NCI-H1092 treated with DMSO at 0.1 percent for 48 hours (cell line): ENCODE measurements at places on chromosomes 7 and 10.

DNA sequence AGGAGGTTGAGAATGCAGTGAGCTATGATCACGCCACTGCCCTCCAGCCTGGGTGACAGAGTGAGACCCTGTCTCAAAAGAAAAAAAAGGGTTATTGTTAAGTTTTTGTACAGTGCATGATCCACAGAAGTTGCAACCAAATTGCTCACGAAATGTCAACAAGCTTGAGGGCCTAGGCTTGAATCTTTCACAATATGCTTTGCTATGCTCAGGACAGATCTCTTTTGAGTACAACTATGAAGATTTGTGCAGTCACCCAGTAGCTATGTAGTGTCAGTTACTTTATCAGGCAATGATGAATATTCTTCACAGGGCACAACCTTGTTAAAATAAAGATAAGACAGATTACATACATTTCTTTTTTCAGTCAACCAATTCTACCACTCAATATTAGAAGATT lies 109.2 kb downstream of the PRTFDC1 start:
- DNase-seq: no peak

DNA sequence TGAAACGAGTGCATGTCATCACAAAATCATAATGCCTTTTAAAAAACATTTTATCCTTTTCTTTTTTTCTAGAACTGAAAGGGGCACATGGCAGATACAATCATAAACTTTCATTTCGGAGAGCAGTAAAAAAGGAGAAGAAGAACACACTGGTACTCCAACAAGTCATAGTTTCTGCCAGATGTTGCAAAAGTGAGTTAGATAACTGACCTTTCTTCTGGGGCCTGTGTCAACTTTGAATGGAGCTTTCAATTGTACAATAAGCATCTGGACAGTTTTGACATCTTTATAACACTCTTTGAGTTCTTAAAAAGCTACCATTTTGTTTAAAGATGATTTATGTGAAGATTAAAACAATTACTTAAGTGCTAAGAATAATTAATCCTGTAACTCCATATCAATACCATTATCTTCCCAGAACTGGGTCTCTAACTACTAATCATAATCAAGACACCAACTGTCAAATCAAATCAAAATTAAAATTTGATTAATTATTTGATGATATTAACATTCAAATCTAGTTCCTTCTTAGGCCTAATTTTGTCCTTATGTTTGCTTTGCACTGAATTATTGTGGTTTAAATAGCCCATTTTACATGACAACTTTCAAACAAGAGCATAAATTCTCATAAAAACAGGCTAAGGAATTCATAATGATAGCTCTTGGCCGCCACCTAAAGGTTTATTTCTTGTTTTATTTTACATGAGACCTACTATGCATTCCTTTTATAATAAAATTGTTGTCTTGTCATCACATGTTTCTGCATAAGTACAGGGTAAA lies 19.5 kb upstream of the ITGB8 start:
- peak; percentile 32 for DNase-seq

- peak; percentile 95 for DNase-seq
Observed at GRCh38 chr7:157568770-157569584, 232.2 kb downstream of the DNAJB6 start.

GRCh38 chr10:120657371-120657770 lies 193.8 kb upstream of the WDR11 start:
- DNase-seq: no peak

GRCh38 chr10:21497177-21497807 lies 28.2 kb downstream of the SKIDA1 start:
- peak; percentile 76 for DNase-seq

DNA sequence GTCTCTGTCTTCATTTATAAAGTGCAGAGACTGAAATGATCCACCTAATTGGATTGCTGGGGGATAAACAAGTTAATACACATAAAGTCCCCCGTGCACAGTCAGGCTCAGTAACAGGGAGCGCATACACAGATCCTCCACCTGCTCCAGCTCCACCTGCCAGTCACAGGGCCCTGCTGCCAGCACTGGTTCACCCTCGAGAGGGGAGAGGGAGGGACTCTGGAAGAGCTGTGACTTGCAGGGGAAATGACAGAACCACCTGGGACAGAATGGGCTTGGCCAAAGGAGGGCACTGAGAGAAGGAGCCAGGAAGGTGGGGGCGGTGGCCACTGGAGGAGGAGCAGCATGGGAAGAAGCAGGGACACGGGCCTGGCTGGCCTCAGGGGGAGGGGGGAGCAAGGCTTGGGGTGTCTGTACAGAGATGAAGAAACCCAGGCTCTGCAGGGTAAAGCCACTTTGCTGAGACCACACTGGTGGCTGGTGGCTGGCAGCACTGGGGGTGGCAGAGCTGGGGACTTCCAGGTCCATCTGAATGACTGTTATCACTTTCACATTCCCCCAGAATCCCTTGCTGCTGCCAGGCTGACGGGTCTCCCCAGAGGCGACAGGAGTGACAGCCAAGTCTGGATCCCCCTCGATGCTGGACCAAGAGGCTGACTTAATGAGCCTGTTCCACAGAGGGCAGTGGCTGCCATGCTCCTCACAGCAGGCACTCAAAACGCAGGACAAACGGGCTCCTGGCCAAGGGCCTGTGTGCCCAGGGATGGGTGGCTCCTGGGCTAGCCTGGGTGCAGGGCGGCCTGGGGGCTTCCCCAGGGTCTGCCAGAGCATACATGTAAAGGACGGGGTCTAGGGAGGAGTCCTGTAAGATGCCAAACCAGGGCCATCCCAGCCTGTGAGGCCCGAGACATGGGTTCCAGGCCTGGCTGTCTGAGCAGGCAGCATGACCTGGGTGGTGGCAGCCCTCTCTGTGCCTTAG lies 151.1 kb downstream of the SH3PXD2A start:
- DNase-seq: no peak

GRCh38 chr7:127715272-127715671 lies 63.3 kb downstream of the SND1 start:
- no peak for DNase-seq

- DNase-seq: no peak
Observed at GRCh38 chr10:25129592-25129991, 45.2 kb upstream of the GPR158 start.

DNA sequence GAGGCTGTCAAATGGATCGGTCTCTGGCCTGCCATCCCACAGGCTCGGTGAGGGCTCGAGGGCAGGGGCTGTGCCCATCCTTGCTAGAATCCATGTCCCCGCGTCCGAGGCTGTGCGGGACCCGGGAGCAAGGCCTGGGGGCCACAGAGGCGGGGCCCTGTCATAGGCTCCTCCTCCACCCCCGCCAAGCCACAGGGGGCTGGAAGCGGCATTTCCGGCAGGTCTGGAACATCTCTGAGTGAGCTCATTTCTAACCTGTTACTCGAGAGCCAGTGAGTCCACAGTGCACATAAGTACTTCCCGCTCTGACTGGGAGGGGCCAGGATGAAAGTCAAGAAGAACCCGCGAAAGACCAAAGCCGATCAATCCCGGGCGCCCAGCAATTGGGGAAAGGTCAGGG lies 57.6 kb downstream of the NKX6-2 start:
- DNase-seq: no peak

DNA sequence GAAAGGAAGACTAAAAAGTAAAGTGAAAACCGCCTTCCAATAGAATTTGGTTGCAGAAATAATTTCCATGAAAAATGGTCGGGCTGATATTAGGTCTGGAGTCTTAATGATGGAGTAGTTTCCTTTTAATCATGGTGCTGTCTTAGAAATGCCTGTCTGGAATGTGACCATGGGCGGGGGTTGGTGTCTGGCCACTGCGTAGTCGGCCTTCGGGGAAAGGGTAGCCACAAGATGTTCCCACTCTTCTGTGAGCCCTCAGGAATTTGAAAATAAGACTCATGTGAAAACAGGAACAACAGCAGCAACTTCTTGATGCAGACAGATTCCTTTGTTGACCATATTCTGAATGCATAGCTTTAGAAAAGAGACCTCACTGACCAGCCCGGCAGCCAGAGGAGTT lies 176.8 kb downstream of the KIAA1217 start:
- DNase-seq: no peak

GRCh38 chr7:111198255-111198654 lies 107.3 kb downstream of the LRRN3 start:
- no peak for DNase-seq

DNA sequence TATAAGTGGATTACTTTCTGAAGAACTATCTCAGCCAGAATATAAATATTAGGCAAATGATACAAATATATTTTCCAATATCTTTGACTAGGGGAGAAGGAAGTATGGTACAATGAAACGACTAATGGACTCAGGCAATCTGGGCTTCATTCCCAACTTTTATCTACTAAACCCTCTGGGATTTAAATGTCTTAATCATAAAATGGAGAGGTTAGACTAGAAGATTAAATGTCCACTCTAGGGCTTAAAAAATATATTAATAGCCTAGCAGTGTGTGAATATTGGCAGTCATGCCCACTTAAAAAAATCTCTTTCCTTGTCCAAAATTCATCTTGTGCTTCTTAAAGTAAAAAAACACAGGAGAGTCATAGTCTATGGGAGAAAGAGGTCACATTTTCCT lies 98.3 kb downstream of the CTTNBP2 start:
- peak; percentile 32 for DNase-seq

GRCh38 chr10:124916098-124916584 lies 25.8 kb upstream of the ZRANB1 start:
- peak; percentile 48 for DNase-seq

DNA sequence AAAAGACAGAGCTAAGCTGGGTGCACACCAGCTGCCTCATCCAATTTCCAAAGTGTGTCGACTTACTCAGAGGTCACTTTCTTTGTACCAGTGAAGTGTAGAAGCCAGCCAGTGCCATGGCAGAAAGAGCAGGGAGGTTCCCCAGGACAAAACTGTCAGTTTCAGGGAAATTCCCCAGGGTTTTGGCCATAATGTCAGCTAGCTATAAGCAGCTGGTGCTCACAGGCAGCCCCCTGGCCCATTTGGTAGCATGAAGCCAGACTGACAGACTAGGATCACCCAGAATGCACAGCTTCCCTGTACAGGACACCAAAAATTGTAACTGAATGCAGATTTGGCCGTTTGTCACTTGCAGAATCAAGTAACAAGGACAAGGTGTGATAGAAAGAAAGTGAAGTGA lies 28.6 kb downstream of the MRPL32 start:
- DNase-seq: no peak

- DNase-seq: no peak
Observed at GRCh38 chr10:29245476-29245875, 43.4 kb upstream of the LYZL1 start.

DNA sequence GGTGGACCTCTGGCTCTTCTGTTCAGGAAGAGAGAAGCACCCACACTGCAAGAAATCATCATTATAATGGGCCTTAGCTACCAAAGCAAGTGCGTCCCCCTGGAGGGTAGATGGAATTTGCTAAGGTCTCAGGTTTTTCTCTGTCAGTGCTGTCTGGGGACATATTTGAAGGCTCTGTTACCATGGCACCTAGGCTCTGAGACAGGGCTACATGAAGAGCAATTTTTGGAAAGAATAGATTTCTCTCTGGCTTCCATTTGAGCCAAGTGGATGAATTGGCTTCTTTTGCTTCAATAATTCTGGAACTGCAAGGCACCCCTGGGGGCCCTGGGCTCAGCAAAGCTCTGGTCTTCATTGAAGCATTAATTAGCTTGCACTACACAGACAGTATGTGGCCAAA lies 349.1 kb upstream of the GALNT17 start:
- no peak for DNase-seq

- DNase-seq: no peak
Observed at GRCh38 chr7:84612981-84613681, 418.5 kb upstream of the SEMA3A start.

DNA sequence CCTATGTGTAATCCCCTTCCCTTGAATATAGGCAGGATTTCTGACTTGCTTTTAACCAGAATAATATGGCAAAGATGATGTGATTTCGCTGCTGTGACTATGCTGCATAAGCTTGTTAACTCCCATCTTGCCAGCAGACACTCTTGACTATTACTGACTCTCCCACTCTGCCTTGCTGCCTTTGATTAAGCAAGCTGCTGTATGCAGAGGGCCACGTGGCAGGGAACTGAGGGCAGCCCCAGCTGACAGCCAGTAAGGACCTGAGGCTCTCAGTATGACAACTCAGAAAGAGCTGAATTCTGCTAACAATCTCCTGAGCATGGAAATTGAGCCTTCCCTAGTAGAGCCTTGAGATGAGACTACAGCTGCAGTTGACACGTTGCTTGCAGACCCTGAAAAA lies 279.4 kb upstream of the CACNA2D1 start:
- no peak for DNase-seq

- DNase-seq: no peak
Observed at GRCh38 chr10:75269605-75270004, 33.8 kb upstream of the COMTD1 start.

- no peak for DNase-seq
Observed at GRCh38 chr10:62047228-62047892, 145.9 kb downstream of the ARID5B start.

DNA sequence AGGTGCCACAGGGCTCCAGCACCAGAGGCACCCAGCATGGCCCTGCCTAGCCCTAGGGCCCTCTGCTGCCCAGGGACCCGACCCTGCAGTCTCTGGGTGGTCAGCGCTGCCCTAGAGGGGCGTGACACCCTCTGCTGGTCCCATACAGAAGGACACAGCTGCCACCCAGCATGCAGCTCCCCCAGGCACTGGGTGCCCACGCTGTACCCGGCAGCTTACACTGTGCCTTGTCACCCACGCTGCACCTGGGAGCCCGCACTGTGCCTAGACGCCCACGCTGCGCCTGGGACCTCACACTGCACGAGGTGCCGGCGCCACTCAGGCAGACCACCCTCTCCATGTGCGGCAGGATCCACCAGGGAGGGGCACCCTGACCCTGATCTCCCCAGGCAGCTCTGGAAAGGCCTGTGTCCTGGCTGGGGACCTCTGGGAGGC lies 55.2 kb downstream of the PWWP2B start:
- no peak for DNase-seq

- DNase-seq: no peak
Observed at GRCh38 chr10:120406376-120406775, 50.7 kb upstream of the PLPP4 start.

GRCh38 chr10:132677096-132677472 lies 108.9 kb downstream of the NKX6-2 start:
- DNase-seq: no peak

- no peak for DNase-seq
Observed at GRCh38 chr7:66664590-66665293, 36.1 kb downstream of the KCTD7 start.

DNA sequence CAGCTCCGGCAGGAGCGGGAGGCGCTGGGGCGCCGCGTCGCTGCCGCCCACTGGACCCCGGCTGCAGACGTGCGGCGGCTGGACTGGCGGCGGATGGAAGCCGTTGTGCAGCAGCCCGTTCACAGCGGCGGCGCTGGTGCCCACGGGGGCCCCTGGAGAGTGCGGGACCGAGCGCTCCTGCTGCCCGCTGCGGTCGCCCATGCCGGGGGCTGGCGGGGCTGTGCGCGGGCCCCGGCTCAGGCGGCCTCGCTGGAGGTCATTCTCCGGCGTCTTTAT lies 413 bp downstream of the PANK1 start:
- DNase-seq: no peak

- no peak for DNase-seq
Observed at GRCh38 chr7:966291-967069, 8.9 kb downstream of the COX19 start.

- DNase-seq: no peak
Observed at GRCh38 chr7:150959081-150959480, 19.0 kb downstream of the KCNH2 start.

- peak; percentile 22 for DNase-seq
Observed at GRCh38 chr10:84097787-84098353, 41.4 kb upstream of the GHITM start.

GRCh38 chr7:1011297-1012003 lies 28.5 kb downstream of the CYP2W1 start:
- DNase-seq: no peak

GRCh38 chr7:71077743-71078476 lies 54.0 kb upstream of the GALNT17 start:
- DNase-seq: no peak
